ENCODE measurements at places on chromosomes 2 and 18. TPM values are rescaled to one million over a fixed set of nuclear protein-coding genes. Genes with fewer than 3 reads are reported as not detected.

LRP2 gene
- total RNA-seq: 0.02 TPM

SDC1 gene
- total RNA-seq: 194 TPM

COL4A4 gene
- total RNA-seq: 1.5 TPM

CCNYL1 gene
- total RNA-seq: 19.9 TPM

RAMP1 gene
- total RNA-seq: 0.15 TPM

RGPD8 gene
- 2.9 TPM for total RNA-seq

Measured in A549 treated with Hydrocortisone at 1 μM for 4 hours (cell line).